ENCODE measurements at places on chromosomes 11 and 22.

DNA sequence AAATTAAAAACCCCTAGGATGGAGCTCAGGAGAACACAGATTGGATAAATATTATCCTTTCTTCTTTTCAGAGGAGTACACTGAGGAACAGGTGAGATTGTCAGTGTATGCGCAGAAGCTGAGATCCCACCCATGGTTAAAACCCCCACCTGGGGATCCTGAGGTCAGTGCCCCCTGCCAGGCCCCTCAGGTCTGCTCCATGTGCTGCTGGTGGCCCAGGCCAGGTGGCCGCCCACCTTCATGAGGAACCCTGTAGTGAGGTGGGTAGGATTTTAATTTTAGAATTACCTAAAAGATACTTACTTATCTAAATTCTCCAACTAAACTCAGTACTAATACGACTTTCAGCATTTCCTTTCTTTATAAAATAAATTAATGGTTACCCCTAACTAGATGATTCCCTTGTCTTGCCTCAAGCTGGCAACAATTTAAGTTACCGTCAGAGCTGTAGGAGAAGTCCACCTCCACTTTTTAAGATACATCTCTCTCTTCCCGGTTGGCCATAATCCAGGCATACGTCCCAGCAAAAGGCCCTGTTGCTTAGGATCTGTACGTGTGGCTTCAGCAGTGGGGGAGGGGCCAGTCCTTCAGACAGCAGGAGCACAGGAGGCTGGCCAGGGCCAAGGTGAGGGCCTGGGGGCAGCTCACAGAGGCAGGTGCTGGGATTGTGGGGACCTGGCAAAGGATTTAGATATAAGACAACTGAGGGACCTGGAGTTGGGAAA is 61.5 kb upstream of the PITPNB start:
- DNase-seq: no peak

DNA sequence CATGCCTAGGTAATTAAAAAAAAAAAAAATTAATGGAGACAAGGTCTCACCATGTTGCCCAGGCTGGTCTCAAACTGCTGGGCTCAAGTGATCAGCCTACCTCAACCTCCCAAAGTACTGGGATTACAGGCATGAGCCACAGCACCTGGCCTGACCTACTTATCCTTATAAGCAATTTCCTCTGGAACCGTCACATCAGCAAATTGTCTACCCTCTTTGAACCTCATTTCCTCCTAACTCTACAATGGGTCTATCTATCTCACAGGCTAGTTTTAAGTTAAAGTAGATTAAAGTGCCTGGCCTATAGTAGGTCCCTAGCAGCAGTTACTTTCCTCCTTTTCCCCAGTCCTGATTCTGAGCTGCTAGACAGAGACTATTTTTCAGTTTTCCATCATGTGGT is 43.5 kb downstream of the THAP12 start:
- DNase-seq: peak; percentile 9

GRCh38 chr11:23556163-23556750 is 696.0 kb upstream of the CCDC179 start:
- no peak for DNase-seq

DNA sequence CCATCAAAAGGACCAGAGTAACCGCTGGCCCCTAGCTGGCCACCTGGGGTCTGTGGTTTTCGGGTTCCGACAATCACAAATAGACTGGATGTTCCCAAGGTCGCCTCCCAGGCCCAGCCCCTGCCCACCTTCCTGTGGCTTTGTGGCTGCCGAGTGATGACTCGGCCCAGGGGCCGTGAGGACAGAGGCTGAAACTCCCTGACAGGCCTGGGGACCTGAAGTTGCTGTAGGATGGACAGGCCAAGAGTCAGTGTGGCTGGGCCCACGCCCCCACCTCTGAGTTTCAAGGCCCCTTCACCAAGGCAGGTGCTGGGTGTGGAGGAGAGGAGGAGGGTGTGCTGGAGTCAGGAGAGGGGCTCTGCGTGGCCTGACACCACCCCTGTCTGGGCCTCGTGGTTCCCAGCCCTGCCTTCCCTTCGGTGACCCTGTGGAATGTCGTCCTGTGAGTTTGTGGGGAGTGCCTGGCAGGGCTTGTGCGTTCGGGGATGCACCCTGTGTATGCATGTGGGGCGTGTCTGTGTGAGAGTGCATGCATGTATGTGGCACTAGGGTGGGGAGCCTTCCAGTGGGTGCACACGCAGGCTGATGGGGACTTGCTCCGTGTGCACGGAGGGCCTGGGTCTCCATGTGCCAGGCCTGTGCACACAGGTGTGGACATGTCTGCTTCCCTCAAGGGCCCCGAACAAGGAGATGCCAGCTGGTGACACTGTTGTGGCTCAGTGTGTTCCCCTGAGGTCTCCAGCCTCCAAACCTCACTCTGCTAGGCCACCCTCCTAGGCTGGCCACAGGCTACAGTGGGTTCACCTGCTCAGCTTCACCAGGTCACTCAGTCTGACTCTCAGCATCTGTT is 8.4 kb upstream of the MGAT3 start:
- no peak for DNase-seq
